RWPE2 (cell line): ENCODE measurements at places on chromosomes 1 and 21.
A peak's percentile ranks its signal among the peaks of the same experiment; 100 is the strongest.

DNA sequence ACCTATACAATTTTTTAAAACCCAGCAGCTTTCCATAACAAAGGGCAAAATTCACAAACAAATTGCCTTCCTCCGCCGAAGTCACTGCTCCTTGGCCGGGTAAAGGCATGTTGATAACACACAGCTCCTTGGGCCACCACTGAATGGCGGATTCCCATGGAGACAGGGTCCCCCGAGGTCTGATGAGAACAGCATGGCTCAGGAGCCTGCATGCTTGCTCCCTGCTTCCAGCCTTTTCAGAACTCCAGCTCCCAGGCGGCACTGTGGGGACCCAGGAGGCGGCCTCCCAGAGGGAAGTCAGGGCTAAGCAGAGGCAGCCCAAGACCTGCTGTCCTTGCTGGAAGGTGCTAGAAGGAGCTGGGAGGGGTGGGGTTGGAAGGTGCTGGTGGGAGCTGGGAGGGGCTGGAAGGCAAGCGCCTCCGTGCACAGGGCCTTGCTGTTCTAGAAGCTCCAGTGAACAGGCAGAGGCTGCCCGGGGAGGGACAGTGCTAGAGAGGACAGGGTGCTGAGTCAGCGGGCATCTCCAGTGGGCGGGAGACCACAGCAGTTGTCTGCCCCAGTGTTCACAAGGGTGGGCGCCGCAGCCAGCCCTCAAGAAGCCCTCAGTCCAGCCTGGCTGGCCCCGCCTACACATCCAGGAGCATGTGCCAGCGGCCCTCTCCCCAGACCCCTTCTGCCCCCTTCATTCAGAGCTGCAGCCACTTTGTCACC lies 35.1 kb downstream of the PRDM16 start:
- no peak for DNase-seq
- H3K27ac ChIP-seq: no peak overlapping the region
- peaks cover 2% of the 10 kb centered on the region for H3K27me3 ChIP-seq
- no peaks in the 10 kb centered on the region for H3K4me1 ChIP-seq
- H3K36me3 ChIP-seq: no peaks in the 10 kb centered on the region
- H3K4me3 ChIP-seq: no peak overlapping the region

GRCh38 chr1:12173631-12174121 lies 6.9 kb downstream of the TNFRSF1B start:
- DNase-seq: no peak
- H3K4me3 ChIP-seq: no peak overlapping the region
- peaks cover under 1% of the 10 kb centered on the region for H3K27me3 ChIP-seq
- no peaks in the 10 kb centered on the region for H3K4me1 ChIP-seq

DNA sequence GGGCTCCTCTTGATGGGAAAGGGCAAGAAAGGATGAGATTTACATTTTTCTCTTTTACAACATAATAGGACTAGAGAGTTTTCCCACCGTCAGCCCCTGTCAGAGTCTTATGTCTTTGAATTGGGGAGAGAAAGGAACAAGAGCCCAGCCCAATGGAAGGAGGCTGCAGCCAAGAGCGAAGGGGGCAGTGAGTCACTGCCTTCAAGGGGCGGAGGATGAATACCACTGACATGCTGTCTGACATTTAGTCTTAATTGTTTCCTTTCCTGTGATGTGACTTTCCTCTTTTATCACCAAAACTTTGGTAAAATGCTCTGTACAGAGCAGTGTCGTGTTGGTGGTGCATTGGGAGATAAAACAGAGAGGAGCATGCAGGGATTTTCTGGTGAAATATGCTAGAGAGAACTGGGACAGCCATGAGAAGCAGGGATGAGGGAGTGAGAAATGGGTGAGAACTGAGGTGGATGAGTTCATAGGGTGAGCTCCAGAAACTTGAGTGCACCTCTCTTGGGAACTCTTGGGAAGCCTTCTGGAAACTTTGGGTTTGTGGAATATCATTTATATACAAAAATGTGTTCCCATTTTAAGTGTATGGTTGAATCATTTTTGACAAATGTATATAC lies 179.9 kb upstream of the FGGY start:
- H3K27ac ChIP-seq: no peak overlapping the region
- H3K27me3 ChIP-seq: no peaks in the 10 kb centered on the region
- H3K36me3 ChIP-seq: no peaks in the 10 kb centered on the region
- H3K4me1 ChIP-seq: peaks cover 13% of the 10 kb centered on the region
- DNase-seq: no peak

GRCh38 chr1:157034137-157034800 lies 11.3 kb downstream of the ARHGEF11 start:
- H3K4me3 ChIP-seq: no peak overlapping the region
- no peaks in the 10 kb centered on the region for H3K36me3 ChIP-seq
- no peaks in the 10 kb centered on the region for H3K4me1 ChIP-seq
- H3K27me3 ChIP-seq: no peaks in the 10 kb centered on the region
- no peak for DNase-seq
- no peak overlapping the region for H3K27ac ChIP-seq

DNA sequence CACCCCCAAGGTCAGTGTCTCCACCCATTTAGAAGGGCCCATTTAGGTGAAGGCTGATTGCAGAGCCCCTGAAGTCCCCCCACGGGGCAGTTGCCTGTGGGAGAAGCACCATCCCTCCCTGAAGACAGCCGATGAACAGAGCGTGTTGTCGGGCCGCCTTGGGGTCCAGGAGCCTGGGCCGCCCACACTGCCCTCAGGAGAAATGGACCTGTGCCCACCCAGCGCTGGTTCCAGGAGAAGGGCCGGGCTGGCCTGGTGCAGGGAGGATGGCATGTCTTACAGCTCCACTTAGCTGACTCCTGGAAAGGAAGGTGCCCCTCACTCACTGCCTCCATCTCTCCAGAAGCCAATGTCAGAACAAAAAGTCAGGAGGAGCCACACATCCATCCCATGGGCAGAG lies 252.7 kb upstream of the VAMP3 start:
- no peak overlapping the region for H3K4me3 ChIP-seq
- no peak for DNase-seq
- H3K27ac ChIP-seq: no peak overlapping the region
- no peaks in the 10 kb centered on the region for H3K36me3 ChIP-seq

DNA sequence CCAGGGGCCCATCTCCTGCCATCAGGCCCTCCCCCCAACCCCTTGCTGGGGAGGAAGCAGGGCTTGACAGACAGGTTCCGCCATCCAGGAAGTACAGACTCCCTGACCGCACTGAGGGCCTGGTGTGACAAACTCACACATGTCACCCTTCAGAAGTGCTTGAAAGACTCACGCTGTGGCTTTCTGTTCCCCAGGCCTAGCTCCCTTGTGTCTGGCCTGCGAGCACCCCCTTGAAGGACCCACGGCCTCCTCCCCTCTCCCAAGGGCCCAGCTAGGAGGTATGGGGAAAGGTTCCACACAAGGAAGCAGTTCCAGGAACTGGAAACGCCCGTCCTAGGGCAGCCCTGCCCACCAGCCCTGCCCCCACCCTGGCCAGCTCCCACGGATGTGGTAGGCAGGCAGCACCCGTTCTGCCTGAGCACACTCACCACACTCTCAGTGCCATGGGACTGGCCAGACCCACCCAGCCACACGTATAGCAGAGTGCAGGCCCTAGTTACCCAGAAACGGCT lies 26.7 kb downstream of the SLC2A1 start:
- no peaks in the 10 kb centered on the region for H3K27me3 ChIP-seq
- DNase-seq: no peak
- peaks cover 50% of the 10 kb centered on the region for H3K4me1 ChIP-seq

- H3K4me1 ChIP-seq: peaks cover 36% of the 10 kb centered on the region
- DNase-seq: no peak
- H3K4me3 ChIP-seq: no peak overlapping the region
- H3K27ac ChIP-seq: peak overlapping the region; percentile 56
- peaks cover 36% of the 10 kb centered on the region for H3K36me3 ChIP-seq
Observed at GRCh38 chr1:15412843-15413242, 3.2 kb downstream of the EFHD2 start.

DNA sequence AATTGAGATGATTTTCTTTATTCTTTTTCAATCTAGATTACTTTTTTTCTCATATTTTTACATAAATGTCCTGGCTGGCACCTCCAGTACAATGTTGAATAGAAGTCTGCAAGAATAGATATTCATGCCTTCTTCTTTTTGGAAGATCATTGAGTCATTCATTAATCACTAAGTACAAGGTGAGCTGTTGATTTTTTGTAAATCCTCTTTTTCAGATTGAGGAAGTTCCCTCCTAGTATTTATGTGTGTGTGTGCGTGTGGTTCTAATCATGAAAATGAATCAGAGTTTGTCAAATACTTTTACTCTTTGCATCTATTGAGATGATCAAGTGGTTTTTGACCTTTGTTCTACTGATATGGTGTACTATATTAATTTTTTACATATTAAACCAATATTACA lies 859.3 kb downstream of the KCNT2 start:
- no peak for DNase-seq
- no peak overlapping the region for H3K27ac ChIP-seq
- H3K36me3 ChIP-seq: no peaks in the 10 kb centered on the region

DNA sequence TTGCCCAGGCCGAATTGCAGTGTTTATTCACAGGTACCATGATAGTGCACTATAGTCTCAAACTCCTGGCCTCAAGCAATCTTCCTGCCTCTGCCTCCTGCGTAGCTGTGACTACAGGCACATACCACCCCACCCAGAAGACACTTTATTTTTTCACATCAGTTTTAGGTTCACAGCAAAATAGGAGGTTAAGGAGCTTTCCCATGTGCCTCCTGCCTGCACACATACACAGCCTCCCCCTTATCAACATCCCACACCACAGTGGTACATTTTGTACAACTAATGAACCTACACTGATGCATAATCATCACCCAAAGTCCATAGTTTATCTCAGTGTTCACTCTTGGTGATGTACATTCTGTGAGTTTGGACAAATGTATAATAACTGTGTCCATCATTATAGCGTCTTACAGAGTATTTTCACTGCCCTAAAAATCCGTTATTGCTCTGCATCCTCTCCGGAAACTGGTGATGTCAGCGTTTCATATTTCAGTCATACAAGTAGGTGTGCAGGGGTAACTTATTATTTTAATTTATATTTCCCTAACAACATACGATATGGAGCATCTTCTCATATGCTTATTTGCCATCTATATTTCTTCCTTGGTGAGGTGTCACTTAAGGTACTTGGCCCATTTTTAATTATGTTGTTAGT lies 23.2 kb downstream of the OR13G1 start:
- no peaks in the 10 kb centered on the region for H3K4me1 ChIP-seq
- no peak overlapping the region for H3K4me3 ChIP-seq
- no peaks in the 10 kb centered on the region for H3K27me3 ChIP-seq
- H3K36me3 ChIP-seq: no peaks in the 10 kb centered on the region

- DNase-seq: no peak
- H3K27me3 ChIP-seq: no peaks in the 10 kb centered on the region
- no peaks in the 10 kb centered on the region for H3K4me1 ChIP-seq
- H3K27ac ChIP-seq: no peak overlapping the region
- no peaks in the 10 kb centered on the region for H3K36me3 ChIP-seq
- no peak overlapping the region for H3K4me3 ChIP-seq
Observed at GRCh38 chr1:94335950-94336349, 82.2 kb upstream of the ABCD3 start.

DNA sequence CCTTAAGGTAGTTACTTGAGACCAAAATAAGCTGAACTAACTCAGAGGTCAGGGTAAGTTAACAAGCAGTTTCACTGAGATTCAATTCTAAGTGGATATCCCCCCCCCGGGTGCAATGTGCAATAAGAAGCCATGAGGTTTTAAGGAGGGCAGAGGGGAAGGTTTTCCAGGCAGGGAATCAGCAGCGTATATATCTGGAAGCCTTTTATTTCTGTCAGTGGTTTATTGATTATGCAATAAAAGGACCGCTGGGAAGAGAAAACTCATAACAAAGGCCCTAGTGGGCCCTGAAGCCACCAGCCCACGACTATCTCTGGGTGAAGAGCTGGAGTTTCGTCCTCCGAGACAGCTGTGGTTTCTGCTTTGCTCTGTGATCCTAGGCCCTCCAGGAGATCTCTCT lies 53.1 kb upstream of the CTPS1 start:
- H3K4me3 ChIP-seq: no peak overlapping the region
- no peaks in the 10 kb centered on the region for H3K27me3 ChIP-seq
- no peaks in the 10 kb centered on the region for H3K36me3 ChIP-seq
- DNase-seq: no peak
- no peak overlapping the region for H3K27ac ChIP-seq

DNA sequence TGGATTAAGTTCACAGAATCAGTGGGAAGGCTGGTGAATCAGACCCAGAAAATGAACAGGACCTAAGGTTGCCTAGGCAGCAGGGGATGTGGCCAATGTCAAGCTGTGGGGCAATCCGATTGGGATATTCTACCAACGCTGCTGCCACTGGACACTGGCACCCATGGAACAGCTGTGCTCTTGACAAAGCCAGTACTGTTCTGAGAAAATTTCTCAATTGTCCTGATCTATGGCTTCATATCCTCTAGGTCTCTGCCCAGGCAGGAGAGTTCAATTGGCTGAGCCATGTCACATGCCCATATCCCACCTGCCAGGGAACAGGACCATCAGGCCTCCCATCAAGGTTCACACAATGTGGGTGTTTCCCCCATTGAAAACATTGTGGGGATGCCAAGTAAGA lies 6.2 kb downstream of the TACSTD2 start:
- DNase-seq: no peak
- no peak overlapping the region for H3K27ac ChIP-seq
- no peaks in the 10 kb centered on the region for H3K27me3 ChIP-seq

GRCh38 chr1:107788206-107789202 lies 176.5 kb downstream of the VAV3 start:
- no peaks in the 10 kb centered on the region for H3K4me1 ChIP-seq
- no peak overlapping the region for H3K27ac ChIP-seq
- H3K36me3 ChIP-seq: no peaks in the 10 kb centered on the region
- no peak for DNase-seq
- no peaks in the 10 kb centered on the region for H3K27me3 ChIP-seq
- H3K4me3 ChIP-seq: no peak overlapping the region

DNA sequence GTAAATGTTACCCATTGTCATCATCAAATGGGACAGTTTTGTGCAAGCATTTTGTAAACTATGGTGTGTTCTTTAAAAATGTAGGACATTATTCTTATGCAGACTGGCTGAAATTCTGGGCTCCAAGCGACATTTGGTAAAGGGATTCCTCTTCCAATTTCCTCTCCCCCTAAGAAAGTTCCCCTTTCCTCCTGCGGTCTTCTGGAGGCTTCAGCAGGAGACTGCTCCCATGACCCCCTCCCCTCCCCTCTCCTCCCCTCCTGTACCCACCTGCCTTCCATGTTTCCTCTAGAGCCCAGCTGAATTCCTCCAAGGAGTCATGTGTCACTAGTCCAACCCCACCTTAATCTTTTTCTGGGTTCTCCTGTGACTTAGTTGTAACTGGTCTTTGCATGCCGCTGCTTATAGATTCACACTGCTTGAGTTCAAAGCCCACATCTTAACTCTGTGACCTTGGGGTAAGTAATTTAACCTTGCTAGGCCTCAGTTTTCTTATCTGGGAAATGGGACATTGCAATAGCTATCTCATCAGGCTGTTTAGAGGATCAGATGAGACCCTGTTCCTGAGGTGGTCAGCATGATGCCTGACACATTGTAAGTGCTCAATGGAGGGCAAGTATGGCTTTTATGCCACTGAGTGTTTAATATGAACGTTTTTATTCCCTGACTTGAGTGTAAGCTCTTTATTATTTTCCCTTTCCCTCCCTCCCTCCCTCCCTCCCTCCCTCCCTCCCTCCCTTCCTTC lies 69.9 kb upstream of the WDR26 start:
- H3K4me1 ChIP-seq: peaks cover 30% of the 10 kb centered on the region
- no peaks in the 10 kb centered on the region for H3K27me3 ChIP-seq
- no peaks in the 10 kb centered on the region for H3K36me3 ChIP-seq
- H3K4me3 ChIP-seq: no peak overlapping the region

GRCh38 chr1:184658055-184658454 lies 96.6 kb downstream of the EDEM3 start:
- H3K27ac ChIP-seq: no peak overlapping the region
- no peak overlapping the region for H3K4me3 ChIP-seq
- no peaks in the 10 kb centered on the region for H3K27me3 ChIP-seq
- no peaks in the 10 kb centered on the region for H3K4me1 ChIP-seq

- no peak overlapping the region for H3K27ac ChIP-seq
- peaks cover 24% of the 10 kb centered on the region for H3K27me3 ChIP-seq
- DNase-seq: no peak
- H3K36me3 ChIP-seq: no peaks in the 10 kb centered on the region
- no peaks in the 10 kb centered on the region for H3K4me1 ChIP-seq
Observed at GRCh38 chr1:35708441-35708921, 10.2 kb downstream of the C1orf216 start.
